Activated CD4-positive, alpha-beta T cell treated with anti-CD3 and anti-CD28 coated beads for 36 hours (primary cell): ENCODE measurements at places on chromosomes 4 and X.

DNA sequence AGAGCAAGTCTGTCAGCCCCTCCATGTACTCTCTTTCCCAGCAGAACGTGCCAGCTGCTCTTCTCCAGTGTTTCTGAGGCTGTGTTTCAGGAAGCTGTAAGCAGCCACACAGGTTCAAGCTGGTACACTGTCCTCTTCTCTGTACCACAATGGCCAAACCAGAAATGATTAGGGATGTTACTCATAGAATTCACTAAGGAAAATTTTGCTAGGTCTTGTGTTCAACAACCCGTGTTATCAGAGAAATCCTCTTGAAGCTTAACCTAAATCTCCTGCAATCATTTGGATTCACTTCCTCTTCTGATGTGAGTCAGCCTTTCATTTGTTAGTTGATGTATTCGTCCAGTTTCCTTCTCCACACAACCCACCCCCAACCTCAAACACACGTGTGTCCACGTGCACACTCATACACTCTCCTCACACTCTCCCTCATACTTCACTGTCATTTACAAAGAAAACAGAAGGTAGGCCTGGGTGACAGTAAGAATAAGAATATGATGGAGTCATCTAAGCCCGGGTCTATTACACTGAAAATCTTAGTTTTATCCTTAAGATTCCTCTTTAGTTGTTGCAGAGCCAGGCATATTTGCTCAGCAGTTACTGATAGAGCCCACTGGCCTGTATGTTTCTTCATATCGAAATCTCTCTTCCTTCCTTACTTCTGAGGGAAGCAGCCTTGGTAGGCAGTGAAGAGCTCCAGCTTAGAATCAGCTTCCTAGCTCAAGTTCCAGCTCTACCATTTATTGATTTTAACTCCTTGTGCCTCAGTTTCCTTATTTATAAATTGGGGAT, 63.4 kb downstream of the DCUN1D4 start:
- DNase-seq = peak; percentile 37

DNA sequence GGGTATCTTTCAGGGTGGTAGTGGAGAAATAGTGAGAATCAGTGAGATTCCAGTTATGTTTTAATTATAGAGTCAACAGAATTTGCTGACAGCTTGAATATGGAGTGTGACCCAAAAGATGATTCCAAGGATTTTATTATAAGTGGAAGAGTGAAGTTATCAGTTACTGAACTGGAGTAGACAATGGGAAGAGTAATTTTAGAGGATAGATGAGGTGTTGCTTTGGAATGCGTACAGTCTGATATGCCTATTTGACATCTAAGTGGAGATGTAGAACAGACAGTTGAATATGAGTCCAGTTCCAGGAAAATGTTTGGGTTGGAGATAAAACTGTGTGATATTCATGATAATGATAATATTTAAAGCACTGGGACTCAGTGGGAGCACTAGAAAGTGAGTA, 174.2 kb downstream of the MAPK10 start:
- no peak for DNase-seq

- no peak for DNase-seq
Measured at GRCh38 chrX:49270249-49270921, 792 bp downstream of the PPP1R3F start.

DNA sequence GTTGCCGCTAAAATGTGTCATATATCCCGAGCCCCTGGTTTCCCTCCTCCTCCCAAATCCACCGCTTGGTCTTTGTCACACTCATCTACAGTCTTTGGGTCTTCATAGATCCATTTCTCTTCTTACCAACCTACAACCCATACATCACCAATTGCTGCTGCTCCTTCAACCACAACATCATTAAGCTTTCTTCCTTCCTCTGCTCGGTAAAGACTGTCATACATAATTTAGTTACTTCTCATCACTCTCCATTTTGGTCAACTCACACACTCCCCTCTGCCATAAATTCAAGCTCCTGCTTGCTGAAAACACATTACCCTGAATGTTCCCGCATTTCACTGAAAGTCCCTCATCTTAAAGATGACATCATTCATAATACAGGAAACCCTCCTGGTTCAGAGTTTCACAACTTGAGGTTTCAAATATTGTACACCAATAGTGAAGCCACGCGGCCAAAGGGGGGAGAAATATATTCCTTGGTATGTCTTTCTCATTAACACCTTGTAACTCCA, 1.7 kb upstream of the DCTD start:
- peak; percentile 56 for DNase-seq

DNA sequence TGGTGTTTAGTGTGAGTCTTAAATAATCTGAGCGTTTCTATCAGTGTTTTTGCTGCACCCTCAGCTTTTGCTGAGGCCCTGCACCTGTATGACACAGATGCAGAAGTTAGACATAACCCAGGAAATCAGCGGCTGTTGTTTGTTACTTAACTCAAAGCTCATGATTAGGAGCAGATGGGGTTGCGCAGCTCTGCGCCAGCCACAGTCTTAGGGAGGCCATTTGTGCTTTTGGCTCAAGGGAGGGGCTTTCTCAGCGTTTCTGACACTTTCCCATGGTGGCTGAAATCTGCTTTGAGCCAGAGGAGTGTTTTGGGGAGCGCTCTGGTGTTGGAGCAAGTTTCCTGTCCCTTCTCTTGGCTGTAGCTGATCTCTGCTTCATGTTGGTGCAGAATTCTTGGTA, 433.8 kb downstream of the NAF1 start:
- DNase-seq = no peak

GRCh38 chrX:39736216-39737211, 361.2 kb downstream of the BCOR start:
- peak; percentile 24 for DNase-seq

DNA sequence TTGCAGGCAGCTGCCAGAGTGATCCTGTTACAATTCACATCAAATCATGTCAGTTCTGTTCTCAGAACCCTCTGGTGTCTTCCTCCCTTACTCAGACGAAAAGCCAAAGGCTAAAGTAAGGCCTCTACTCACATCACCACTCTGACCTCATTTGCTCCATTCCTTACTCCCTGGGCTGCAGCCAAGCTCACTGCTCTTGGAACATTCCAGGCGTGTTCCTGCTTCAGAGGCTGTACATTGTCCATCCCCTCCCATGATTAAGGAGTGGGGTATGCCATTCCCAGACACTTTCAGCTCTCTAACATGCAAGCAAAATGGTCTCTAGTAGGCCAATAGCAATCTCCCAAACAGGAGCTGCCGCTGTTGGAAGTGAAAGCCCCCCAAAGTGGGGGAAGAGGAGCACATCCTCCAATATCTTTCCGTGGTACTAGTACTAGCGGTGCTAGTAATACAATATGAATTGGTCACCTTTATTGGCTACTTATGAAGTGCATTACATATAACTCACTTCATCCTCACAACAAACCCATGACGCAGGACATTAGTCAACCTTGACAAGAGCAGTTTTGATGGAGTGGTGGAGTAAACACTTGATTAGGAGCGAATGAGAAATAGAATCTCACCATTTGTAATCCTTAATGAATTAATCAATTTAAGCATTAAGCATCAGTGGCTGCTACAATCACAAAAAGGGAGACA, 15.0 kb downstream of the GAB3 start:
- no peak for DNase-seq

- peak; percentile 68 for DNase-seq
Measured at GRCh38 chr4:8176547-8177399, 18.2 kb upstream of the ABLIM2 start.

DNA sequence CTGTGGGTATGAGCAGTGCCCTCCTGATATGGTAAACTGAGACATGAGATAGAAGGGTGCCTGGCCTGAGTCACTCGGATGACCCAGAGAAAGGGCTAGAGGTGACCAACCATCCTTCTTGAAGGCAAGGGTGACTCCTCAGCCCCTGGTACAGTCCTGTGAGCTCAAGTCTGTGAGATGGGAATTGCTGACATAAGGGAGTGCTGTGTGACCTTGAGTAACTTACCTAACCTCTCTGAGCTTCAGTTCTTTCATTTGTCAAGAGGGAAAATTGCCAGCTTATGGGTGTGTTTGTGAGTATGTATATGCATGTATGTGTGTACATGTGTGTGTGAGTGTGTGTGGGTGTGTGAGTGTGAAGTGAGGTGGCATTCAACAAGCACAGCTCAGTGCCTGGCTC, 210.4 kb upstream of the PSAPL1 start:
- no peak for DNase-seq

- DNase-seq = no peak
Measured at GRCh38 chr4:6795821-6796220, 13.3 kb downstream of the KIAA0232 start.

GRCh38 chr4:73707918-73708577, 32.3 kb upstream of the CXCL8 start:
- peak; percentile 6 for DNase-seq

GRCh38 chr4:155693015-155693663, 26.5 kb downstream of the GUCY1A1 start:
- no peak for DNase-seq

DNA sequence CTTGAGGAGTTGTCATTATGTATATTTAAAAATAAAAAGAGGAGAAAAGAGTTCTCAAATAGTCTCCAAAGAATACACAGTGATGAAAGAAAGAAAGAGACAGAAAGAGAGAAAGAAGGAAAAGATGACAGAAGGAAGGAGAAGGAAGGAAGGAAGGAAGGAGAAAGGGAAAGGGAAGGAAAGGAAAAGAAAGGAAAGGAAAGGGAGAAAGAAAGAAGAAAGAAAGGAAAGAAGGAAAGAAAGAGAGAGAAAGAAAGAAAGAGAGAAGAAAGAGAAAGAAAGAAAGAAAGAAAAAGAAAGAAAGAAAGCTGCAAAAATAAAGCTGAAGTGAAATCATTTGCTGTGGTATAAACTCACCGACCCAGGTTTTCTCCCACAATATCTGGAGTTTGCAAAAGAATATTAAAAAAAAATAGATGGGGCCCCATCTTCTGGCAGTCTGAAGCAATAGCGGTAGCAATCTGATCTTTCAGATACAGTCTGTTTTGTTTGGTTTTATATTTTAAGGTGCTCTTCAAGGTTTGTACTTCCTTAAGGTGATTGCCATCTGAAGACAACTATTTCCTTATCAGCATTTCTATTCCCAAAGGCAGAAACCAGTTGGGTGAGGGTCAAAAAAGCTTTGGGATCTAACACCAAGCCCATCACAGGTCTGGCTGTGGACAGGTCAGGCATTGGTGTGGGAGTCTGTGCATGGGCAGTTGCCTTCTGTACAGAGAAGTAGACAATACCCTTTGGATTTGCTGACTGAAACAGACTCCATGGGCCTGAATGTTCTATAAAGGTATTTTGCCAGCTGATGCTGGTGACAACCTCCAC, 160.4 kb downstream of the CPEB2 start:
- DNase-seq = no peak

DNA sequence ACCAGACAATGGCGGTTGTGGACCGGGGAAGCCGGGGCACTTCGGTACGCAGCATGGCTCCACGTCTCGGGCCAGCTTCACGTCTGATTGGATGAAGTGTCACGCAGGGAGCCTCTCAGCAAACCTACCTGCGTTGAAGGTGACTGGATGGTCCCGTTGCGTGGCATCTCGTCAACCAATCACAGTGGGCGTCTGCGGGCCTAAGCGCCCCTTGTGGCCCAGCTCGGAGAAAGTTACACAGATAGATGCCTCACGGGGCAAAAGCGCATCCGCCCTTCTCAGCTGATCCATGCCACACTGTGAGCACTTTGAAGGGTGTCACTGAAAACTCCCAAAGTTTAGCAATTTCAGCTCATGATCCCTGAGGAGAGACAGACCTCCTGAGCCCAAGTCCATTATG, at the start of gene H2BW1:
Gene H2BW1, minus strand, starts transcription at position 103 of the 400 bp plus-strand sequence. CDS start 132 bp downstream, outside the sequence.
- no peak for DNase-seq

DNA sequence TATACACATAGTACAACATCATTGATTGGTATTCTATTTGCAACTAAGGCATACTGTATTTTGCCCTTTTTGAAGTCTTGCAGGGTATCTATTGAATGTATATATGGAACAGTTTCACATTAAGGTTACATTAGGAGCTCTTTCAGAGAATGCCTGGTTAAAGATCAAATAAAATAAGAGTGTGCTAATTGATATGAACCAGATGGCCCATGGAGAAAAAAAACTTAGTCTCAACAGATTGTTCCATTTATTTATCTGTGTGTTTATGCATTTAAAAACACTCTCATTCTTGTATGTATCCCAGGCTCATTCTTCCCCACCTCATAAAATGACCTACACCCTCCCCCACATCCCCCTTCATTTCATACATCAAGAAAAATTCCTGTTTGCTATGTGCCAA, 35.2 kb upstream of the GRIA2 start:
- no peak for DNase-seq

GRCh38 chr4:18608908-18609533, 587.5 kb upstream of the LCORL start:
- DNase-seq = no peak

DNA sequence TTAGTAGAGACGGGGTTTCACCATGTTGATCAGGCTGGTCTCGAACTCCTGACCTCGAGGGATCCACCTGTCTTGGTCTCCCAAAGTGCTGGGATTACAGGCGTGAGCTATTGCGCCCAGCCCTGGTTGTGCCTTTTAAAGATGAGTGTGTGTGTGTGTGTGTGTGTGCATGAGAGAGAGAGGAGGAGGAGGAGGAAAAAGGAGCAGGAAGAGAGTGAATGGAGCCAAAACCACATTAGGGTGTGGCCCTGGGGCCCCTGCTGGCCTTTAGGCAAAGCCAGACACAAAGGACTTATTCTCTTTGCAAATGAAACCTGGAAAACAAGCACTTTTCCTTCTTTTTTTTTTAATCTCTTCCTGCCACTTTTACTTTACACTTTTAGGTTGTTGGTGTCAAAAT, 48.2 kb upstream of the KLF3 start:
- DNase-seq = no peak

DNA sequence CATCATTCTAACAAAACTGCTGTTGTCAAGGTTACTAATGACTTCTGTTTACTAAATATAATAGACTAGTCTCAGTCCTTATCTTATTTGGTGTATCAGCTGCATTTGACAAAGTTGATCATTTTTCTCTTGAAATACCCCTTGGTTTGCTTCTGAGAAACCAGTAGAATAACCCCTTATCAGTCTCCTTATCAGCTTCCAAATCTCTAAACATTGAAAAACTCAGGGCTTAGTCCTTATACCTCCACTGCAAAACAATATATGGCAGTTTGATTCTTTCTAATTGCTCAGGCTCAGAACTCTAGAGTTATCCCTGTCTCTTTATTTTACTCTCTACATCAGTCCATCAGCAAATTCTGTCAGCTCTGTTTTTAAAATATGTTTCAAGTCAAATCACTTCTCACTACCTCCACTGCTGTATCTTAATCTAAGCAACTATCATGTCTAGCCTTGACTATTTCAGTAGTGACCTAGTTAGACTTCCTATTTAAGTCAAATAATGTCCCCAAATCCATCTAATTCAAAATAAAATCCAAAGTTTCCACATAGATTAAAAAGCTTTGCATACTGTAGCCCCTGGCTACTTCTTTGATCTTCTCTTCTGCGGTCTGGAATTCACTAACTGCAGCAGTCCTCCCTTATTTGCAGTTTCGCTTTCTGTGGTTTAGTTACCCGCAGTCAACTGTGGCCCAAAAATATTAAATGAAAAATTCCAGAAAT, 87.1 kb upstream of the NPNT start:
- DNase-seq = no peak

DNA sequence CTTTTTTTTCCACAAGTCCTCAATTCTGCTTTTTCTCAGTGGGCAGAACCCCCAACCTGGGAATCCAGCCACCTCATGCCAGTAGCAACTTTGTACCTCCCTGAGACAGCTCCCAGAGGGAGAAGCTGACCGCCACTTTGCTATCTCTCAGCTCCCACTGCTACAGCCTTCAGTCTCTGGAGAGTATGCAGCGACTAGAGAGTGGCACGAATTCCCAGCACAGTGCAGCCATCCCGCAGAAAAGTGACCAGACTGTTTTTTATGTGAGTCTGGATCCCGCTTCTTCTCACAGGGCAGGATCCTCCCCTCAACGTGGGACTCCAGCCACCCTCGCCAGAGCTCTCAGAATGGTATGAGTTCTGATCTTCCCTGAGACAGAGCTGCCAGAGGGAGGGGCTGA, 1234.6 kb downstream of the FAM133A start:
- no peak for DNase-seq
